T-helper 2 cell (primary cell): ENCODE measurements at places on chromosomes 1 and 21.

GRCh38 chr1:182397653-182398393, 2.6 kb downstream of the TEDDM1 start:
- DNase-seq, result no peak

GRCh38 chr1:58946390-58946789, 162.5 kb upstream of the JUN start:
- DNase-seq, result no peak

GRCh38 chr1:89552471-89553081, 27.9 kb downstream of the LRRC8B start:
- no peak for DNase-seq

- DNase-seq, result no peak
These were observed 97.7 kb downstream of the ATP5PO start for GRCh38 chr21:33817663-33818451.

DNA sequence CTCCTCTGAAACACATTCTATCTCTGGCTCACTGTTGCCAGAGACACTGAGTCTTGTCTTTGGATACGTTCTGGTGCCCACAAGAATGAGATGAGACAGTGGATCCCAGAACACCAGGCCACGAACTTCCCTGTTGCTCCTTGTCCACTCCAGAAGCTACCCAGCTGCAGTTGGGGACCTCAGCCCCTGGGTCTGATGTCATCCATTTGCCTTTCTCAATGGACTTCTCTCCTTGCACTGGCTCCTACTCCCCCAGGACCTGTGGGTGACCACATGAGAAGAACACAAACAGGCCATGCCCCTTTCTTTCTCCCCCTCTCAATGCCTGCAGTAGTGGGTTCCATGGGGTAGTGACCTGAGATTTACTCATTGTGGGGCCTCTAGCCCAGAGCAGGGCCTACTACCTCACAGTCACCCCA, 5.9 kb downstream of the NBPF1 start:
- no peak for DNase-seq
